Activated T-cell treated with anti-CD3 and anti-CD28 coated beads, Interleukin-2, amount 50 U/mL, for 48 hours (primary cell): ENCODE measurements at places on chromosomes 6 and 20.

- no peak for DNase-seq
These were observed 114.3 kb downstream of the DST start for GRCh38 chr6:56528412-56528841.

DNA sequence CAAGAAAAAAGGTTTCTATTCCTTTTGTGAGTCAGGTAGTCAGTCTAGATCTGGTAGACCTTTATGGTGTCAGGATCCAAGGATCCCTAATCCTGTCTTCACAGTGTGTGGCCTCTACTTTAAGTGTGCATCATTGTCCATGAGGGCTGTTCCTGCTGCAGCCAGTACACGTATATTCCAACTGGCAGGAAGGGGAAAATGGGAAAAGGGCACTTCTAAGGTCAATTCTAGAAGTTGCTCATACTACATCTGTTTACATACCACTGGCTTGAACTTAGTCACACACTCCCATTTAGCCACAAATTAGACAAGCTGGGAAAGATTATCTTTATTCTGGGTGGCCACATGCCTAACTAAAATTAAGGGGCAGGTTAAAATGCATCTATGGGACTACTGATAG lies 9.7 kb upstream of the MMS22L start:
- no peak for DNase-seq

GRCh38 chr6:100126790-100127484 lies 132.9 kb upstream of the MCHR2 start:
- no peak for DNase-seq

- no peak for DNase-seq
These were observed 26.5 kb upstream of the INSM1 start for GRCh38 chr20:20341371-20341770.

- no peak for DNase-seq
These were observed 44.6 kb downstream of the TAF4 start for GRCh38 chr20:62020935-62021701.

GRCh38 chr6:428047-428603 lies 36.6 kb downstream of the IRF4 start:
- no peak for DNase-seq

- no peak for DNase-seq
These were observed 35.2 kb upstream of the CCDC167 start for GRCh38 chr6:37534893-37535292.

DNA sequence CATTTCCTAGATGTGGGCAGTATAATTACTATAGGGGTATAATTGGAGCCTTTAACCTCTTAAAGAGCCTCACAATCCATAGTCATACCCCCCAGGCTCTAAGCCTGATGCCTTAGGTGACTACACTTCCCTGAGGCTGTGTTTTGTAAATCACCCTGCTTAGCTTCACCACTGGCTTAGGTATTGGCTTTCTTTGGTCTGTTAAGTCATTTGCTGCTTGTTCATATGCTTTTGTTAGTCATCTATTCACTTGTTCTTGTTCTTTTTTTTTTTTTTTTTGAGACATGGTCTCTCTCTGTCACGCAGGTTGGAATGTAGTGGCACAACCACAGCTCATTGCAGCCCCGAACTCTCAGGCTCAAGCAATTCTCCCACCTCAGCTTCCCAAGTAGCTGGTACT lies 26.7 kb downstream of the KAT14 start:
- DNase-seq, result no peak

DNA sequence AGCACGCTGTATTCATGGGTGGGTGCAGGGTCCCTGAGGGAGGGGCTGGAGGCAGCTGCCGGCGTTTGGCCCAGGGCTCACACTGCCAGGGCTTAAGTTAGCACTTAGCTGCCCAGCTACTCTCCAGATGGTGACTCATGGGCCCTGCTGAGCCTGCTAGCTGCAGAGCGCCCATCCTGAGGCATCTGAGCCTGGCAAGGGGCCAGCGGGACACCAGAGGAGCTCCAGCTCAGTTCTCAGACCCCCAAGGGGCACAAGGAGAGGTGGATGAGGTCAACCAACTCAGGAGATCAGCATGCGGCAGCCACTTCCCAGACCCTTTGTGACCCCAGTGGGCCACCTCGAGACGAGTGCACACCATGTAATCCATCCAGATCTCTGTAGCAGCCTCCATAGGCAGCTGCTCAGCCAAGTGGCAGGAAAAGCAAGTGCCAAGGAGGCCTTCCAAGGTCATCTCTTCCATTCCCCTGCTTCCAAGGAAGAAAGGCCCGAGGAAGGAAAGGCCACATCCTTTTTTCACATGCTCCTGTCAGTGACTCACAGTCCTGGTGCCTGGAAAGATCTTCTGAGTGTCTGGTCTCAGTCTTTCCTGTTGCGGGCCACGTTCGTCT lies 35.3 kb downstream of the FOXP4 start:
- no peak for DNase-seq

- DNase-seq, result no peak
These were observed 266.3 kb downstream of the PTPRT start for GRCh38 chr20:42923348-42923918.

GRCh38 chr6:5838656-5839396 lies 167.9 kb downstream of the NRN1 start:
- no peak for DNase-seq

- no peak for DNase-seq
These were observed 20.2 kb downstream of the TTLL9 start for GRCh38 chr20:31890646-31891045.

DNA sequence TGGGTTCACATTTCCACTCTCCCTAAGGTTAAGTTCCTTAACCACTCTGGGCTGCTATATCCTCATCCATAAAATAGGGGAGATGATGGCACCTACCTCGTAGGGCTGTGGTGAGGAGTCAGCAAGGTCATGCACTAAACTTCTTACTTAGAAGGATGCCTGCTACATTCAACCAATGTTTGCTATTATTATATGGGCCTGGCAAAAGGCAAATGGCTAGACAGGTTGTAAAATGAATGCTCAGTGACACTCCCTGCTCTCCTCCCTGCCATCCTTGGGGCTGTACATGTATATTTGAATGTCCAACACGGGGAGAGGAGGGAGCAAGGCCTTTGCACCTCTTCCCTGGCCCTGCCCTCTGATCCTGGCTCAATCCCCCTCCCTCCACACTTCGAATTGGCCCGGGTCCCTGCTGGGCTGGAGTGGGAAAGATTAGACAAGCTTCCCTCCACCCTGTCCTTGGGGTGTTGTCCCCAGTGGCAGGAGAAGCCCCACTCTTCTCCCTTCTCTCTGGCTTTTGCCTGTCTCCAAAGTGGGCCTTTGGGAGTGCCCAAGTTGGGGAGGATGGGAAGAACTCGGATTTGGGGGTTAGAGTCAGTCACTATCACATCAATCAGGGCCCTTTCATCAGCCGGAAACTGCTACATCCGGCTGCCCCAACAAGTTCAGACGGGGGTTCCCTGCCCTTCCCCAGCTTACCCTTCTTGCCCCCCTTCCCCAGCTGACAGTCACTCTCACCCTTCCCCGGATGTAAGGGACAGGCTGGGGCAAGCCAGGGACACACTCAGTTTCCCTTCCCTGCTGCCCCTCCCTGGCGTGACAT lies 36.3 kb upstream of the VEGFA start:
- DNase-seq, result peak; percentile 54

GRCh38 chr20:16978497-16978896 lies 230.3 kb downstream of the OTOR start:
- DNase-seq, result no peak

GRCh38 chr6:36577301-36577700 lies 16.9 kb upstream of the SRSF3 start:
- no peak for DNase-seq

- no peak for DNase-seq
These were observed 142.2 kb downstream of the MBOAT1 start for GRCh38 chr6:20070047-20070446.

DNA sequence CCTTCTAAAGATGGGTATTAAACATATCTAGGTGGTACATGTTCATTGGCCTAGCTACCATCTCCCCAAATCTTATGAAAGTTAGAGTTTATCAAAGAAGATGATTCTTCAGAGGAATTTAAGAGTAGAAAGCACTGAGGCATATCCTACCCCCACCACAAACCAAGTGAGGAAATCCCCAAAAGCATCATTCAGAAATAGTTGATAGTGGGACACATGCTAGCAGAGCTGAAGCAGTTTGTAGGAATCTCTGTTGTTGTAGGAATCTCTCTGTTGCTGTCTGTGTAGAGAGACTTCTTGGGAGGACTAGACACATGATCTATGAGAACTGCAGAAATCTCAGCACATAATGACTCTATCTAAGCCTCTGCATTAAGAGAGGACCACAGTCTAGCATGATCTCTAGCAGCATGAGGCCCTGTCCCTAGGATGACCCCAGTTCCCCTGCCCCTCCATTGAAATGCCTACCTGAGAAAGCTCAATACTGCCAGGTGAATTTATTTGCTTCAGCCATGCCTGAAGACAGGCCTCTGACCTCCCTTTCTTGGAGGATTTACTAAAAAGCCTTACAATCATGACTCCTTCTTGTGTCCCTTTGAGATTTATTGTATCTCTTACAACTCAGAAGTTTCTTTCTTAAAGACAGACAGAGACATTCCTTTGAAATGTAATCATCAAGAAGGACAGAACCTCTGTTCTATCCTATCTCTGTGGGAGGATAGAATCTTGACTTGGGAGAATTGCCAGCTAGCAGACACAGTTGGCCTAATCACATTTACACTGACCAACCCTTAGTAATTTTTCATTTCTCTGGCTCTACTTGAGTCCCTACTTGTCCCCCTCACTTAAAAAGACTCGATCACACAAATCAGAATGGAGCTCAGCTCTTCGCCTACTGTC lies 582.4 kb downstream of the PHF3 start:
- DNase-seq, result no peak

- DNase-seq, result no peak
These were observed 6.8 kb upstream of the TBX18 start for GRCh38 chr6:84771125-84771755.

GRCh38 chr6:139605350-139605749 lies 230.9 kb upstream of the CITED2 start:
- DNase-seq, result no peak

DNA sequence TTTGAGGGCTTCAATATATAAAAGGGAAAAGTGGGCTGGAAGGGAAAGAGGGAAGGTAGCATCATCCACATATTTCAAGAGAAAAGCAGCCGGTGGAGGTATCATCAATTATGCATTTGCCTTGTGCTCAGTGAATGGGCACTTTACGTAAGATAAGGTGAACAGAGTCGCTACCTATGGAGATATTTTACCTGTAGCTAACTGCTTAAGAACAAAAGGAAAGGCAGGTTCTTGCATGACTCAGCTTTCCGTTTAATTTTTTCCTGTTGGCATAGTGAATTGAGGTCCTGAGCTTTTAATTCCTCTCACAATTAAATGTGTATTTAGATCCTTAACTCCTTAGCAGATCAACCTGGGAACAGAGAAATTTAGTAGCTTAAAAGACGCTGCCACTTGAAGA lies 25.5 kb upstream of the PLCB4 start:
- DNase-seq, result no peak

DNA sequence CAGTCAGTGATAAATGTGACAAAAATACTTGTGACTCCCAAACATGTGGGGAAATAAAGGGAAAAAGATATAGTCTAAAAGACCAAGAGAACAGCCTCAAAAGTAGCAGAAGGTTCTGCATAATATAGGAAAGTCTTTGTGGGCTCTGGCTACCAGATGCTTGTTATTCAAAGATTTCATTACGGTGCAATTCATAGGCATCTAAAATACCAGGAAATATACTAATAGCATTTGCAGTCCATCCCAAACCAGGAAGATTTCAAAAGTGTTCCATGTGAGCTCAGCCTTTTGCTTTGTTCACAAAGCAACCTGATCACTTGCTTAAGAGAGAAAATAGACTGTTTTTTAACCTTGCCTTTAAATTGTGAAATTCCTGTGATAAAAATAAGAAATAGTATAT lies 506.7 kb upstream of the MARCKS start:
- DNase-seq, result no peak

DNA sequence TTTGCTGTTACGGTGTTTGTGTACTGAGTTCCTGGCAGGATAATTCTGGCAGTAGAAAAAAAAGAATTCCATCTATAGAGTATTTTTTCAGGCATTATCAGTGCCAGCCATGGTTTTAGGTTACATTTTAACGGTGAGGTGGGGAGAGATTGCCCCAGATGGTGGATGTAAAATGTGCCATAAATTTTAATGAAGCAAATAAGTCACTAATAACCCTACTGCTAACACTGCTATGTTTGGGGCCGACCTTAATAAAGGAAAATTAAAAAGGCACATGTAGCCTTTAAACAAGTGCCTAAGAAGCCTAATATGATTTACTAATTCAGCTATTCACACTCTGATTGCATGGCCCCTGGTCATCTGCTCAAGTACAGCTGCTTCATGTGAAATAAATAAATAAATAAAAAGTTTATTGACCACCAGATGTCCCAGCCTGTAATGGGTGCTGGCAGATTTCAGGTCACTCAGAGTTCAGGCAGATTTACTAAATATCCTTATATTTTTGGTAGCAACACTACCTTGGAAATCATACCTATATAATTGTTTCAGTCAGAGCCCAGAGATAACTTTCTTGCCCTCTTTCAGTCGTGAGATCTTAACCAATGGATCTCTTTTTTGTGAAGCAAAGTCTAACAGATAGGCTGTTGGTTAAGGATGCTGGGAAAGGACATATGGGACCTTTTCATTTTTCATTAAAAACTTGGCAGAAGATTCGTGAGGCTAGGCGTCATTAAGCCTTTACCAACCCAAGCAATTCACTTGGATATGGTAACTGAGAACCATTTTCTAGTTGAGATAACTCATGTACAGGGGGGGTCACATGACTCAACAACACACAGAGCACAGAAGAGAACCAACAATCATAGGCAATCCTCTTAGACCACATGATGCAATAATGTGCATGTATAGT lies 495.0 kb upstream of the NRSN1 start:
- no peak for DNase-seq

DNA sequence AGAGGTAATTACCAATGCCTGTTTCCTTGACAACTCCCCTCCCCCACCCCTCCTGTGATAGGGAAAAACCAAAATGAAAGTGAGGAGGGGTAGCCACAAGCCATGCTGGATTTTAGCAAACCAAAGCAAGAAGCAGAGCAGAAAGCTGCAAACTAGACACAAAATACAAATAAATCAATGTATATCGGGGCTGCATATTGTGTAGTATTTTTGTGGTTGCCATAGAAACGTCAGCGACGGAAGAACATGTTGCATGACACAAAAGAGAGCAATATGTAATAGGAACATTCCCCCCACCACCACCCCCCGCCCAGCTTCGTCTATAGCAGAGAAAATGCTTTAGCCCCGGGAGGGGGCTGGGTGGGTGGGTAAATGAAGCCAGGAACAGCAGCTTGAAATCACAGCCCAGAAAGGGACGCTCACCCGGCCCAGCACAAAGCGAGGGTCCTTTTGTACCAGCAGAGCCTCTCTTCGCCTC lies 548 bp downstream of the AGPAT4 start:
- DNase-seq, result peak; percentile 46

DNA sequence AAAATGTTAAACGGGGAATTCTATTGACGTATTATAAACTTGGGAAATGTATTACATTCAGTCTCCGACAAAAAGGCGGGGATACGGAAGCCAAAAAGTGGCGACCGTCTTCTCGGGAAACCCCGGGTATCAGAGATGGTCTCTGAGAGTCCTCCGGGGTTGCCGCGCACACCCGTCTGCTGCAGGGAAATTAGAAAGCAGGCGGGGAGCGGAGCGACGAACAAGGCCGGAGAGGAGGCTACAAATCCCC lies 1.5 kb downstream of the SALL4 start:
- DNase-seq, result peak; percentile 22
